Substantia nigra (tissue), 51 donors: ENCODE measurements at places on chromosomes 7 and 10.
A peak's percentile ranks its signal among the peaks of the same experiment; 100 is the strongest.

DNA sequence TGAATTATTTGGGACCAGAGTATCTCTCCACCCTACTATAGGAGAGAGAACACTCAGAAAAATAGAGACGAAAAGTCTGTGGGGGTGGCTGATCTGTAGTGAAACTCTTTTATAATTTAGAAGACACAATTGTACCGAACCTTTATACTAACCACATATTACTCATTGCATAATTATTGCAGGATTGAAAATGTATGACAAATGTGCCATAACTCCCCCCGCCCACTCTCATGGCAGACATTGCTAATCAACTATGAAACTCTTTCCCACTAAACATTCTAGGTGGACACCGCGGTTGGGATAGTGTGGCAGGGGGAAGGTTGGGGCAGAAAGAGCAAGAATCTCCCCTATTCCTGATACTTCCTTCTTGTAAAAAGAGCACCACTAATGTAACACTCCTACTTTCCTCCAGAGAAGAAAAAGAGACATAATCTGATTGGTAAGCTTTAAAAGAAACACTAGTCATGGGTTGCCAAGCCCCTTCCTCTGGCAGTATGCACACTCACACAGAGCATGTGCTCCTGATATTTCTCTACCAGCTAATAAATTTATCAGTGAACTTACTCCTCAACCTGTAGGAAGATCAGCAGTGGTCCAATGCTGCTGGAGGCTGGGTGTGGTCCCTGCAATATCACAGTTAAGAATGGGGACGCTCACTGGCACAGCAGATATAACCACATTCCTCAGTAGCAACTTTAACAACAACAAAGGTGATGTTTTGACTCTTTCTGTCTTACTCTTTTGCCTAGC is 18.7 kb upstream of the ARID5B start:
- no peak for DNase-seq

- DNase-seq = no peak
Observed at GRCh38 chr7:4713183-4713784, 31.2 kb downstream of the FOXK1 start.

DNA sequence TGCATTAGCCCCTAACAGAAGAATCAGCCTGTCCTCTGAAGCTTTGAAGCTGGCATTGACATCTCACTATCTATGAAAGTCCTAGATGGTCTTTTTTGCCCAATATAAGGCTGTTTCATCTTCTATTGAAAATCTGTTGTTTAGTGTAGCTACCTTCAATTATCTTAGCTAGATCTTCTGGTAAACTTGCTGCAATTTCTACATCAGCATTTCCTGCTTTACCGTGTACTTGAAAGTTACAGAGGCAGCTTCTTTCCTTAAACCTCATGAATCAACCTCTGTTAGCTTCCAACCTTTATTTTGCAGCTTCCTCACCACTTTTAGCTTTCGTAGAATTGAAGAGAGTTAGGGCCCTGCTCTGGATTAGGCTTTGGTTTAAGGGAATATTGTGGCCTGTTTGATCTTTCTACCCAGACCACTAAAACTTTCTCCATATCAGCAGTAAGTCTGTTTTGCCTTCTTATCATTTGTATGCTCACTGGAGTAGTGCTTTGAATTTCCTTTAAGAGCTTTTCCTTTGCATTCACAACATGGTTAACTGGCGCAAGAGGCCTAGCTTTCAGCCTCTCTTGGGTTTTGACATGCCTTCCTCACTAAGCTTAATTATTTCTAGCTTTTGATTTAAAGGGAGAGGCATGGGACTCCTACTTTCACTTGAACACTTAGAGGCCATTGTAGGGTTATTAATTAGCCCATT is 32.5 kb downstream of the ARID5B start:
- no peak for DNase-seq

- no peak for DNase-seq
Observed at GRCh38 chr10:79348640-79348988, 1.3 kb downstream of the PPIF start.

DNA sequence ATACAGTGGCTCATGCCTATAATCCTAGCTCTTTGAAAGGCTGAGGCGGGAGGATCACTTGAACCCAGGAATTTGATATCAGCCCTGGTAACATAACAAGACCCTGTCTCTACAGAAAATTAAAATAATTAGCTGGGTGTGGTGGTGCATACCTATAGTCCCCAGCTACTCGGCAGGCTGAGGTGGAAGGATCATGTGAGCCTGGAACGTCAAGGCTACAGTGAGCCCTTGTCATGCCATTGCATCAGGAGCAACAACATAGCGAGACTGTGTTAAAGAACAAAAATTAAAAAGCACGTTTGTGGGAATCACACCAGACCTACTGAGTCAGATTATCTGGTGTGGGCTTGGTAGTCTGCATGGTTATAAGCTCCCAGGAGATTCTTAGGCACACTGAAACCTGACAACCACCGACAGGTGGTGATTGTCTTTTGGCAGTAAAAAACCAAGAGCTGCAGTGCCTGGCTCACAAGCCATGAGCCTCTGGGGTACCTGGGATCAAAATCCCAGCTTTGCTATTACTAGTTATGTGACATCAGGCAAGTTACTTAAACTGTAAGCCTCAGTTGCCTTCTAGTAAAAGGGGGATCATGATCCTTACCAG is 146.9 kb downstream of the SND1 start:
- no peak for DNase-seq

GRCh38 chr10:24723386-24723787 is 300 bp downstream of the ARHGAP21 start:
- peak; percentile 52 for DNase-seq

GRCh38 chr7:117944886-117945285 is 71.6 kb upstream of the CTTNBP2 start:
- no peak for DNase-seq

GRCh38 chr7:81685270-81685868 is 84.5 kb downstream of the HGF start:
- no peak for DNase-seq

DNA sequence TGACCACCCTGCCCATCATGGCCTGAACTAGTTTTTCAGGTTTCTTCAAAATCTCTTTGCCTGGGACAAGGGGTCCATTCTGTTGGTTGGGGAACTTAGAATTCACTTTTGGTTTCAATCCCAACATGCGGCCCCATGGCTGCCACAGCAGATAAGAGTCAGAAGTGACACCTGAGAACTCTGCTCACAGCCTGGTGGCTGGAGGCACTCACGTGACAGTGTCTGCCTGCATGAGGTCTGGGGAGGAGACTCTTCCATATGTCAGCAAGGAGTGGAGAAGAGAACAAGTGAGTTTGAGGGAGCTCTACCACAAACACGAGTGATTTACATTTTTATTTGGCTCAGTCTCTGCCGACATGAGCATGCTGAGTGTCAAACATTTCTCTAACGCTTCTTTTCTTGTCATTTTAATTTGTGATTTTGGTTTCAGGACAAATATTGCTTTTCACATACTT is 370.4 kb downstream of the TNS3 start:
- no peak for DNase-seq
